ENCODE measurements at places on chromosomes 7 and 10. TPM values are rescaled to one million over a fixed set of nuclear protein-coding genes. Genes with fewer than 3 reads are reported as not detected.

The ZPBP gene
- polyA plus RNA-seq, result not detected

The MAGI2 gene
- polyA plus RNA-seq, result 1.1 TPM

The GLI3 gene
- 3.6 TPM for polyA plus RNA-seq

The AGR2 gene
- polyA plus RNA-seq, result 1,393 TPM

The TMEM176B gene
- polyA plus RNA-seq, result 144 TPM

The POM121L12 gene
- polyA plus RNA-seq, result not detected

The TOMM7 gene
- 625 TPM for polyA plus RNA-seq

The WDR86 gene
- 2.1 TPM for polyA plus RNA-seq

The AGAP3 gene
- 33.6 TPM for polyA plus RNA-seq

The HOXA4 gene
- polyA plus RNA-seq, result not detected

The NUP42 gene
- 22.2 TPM for polyA plus RNA-seq

The ACSL5 gene
- 15.6 TPM for polyA plus RNA-seq

The MYO3A gene
- polyA plus RNA-seq, result not detected

The FBXW4 gene
- 42.0 TPM for polyA plus RNA-seq

The OR2A1 gene
- 0.06 TPM for polyA plus RNA-seq

The LRRN3 gene
- polyA plus RNA-seq, result 0.76 TPM

The GPC2 gene
- polyA plus RNA-seq, result not detected

The SRRM3 gene
- polyA plus RNA-seq, result 2.2 TPM

The POR gene
- 20.4 TPM for polyA plus RNA-seq

Measured in sigmoid colon (tissue), 7 donors.